ENCODE measurements at places on chromosomes 3 and 15.

DNA sequence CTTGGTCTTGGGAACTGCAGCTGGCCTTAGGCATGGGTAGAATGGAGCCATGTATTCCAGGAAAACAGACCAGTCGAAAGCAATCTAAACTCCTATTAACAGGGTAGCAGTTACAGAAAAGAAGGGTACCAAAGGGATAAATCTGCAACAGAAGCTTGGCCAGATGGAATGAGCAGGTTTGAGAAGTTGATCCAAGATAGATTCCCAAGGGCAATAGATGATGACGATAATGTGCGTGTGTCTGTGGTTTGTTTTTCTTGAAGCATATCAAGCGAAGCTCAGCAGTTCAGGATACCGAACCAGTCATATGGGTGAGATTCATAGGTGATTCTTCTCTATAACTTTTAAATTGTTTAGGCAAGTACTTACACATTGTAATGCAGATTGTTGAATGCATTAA is 203.8 kb upstream of the SEMA6D start:
- DNase-seq, result no peak

GRCh38 chr3:152298393-152299248 is 29.9 kb downstream of the MBNL1 start:
- DNase-seq, result no peak

GRCh38 chr3:188505151-188505550 is 351.2 kb downstream of the LPP start:
- DNase-seq, result no peak

DNA sequence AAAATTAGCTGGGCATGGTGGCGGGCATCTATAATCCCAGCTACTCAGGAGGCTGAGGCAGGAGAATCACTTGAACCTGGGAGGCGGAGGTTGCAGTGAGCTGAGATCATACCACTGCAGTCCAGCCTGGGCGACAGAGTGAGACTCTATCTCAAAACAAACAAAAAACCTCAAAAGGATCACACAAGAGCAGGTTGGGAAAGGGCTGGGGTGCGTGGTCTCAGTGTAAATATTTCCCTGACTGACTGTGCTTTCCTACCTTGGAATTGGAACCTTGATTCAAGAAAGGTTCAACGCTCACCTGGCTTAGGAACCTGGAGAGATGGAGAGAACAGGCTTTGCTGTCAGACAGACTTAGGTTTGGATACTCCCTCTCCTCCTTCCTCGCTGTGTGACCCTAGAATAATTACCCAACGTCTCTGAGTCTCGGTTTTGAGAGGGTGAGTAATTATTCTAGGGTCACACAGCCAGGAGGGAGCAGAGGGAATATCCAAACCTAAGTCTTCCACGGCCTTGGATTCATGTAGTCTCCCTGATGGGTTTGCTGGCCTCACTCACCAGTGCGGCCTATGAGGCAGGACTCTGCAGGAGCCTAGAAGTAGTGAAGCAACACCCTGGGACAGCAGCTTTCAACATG is 24.6 kb downstream of the CYP19A1 start:
- DNase-seq, result no peak

GRCh38 chr15:90451053-90451850 is 63.2 kb downstream of the IQGAP1 start:
- DNase-seq, result no peak

DNA sequence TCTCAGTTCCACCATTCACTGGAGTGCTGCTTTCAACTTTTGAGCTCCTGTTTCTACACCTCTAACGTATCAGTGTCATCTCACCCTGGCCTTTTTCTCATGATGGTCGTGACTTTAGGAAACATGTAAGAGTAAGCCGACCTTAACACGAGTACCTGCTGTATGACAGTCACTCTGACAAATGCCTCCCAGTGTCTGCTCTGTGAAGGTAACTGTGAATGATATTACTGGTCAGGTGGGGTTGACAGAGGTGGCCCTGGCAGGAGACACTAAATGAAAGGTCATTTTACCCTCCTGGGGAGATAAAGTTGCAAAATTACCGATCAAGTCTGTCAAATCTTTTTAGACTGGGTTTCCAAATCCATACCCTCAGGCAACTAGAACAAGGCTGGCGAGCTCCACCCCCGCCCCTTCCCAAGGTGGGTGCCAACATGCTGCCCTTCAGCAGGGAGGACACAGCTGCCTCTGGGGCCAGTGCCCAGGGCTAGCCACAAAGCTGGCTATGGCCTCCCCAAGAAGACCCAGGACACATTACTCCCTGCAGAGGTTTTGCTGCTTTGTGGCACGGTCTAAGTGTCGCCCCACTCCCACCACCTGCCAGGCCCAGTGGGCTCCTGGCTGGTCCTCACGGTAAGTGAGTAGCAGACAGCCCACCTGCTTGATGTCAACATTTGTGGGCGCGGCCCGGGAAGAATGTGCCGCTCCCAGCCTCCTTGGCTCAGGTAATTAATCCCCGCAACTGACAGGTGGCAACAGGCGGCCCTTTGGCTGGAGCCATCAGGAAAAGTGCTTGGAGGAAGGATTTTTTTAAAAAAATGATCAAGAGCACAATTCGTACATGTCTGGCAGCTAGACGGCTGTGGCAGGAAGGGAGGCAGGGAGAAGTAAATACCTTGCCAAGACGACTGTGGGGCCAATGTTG is 211.8 kb downstream of the TP63 start:
- DNase-seq, result no peak

- DNase-seq, result no peak
Measured at GRCh38 chr3:138691351-138691750, 82.8 kb downstream of the FAIM start.

GRCh38 chr3:122294359-122294758 is 30.7 kb upstream of the CSTA start:
- DNase-seq, result no peak

DNA sequence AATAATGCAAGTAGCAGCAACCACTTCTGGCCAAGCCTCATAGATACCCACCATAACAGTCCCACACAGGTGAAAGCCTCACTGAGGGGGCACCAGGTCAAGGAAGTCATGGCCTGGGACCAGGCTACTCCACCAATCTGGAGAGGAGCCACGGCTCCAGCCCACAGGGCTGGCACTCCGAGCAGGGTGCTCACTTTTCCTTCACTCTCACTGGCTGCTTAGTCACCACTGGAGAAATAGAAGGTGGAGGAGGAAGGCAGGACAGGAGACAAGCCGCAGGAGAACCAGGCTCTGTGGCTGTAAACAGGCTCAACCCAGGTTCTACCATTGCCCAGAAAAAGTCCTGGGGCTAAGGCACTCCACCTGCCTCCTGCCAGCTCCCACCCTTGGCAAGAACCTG is 1.2 kb downstream of the USP19 start:
- no peak for DNase-seq

GRCh38 chr3:49942651-49943050 is 2.7 kb downstream of the RBM6 start:
- no peak for DNase-seq

- DNase-seq, result no peak
Measured at GRCh38 chr15:64152507-64153387, 1.2 kb downstream of the SNX22 start.

DNA sequence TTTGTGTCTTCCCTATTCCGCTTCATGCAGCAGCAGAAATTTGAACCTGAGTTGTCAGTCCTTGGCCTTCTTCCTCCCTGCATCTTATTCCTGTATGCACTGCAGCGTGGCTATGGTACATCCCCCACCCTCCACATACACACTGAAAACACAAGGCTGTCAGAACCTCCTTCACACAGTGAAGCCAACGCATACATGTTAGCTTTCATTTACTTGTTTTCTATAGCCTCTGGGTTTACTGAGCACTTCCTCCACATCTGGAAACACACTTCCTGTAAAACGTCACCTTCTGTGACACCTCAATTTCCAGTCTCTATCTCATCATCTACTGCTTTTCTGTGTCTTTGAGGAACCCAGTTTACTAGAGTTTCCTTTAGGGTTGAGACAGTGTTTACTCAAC is 47.0 kb downstream of the SUSD5 start:
- no peak for DNase-seq

GRCh38 chr15:66472176-66472999 is 25.2 kb downstream of the SNAPC5 start:
- DNase-seq, result no peak

- no peak for DNase-seq
Measured at GRCh38 chr3:189344996-189345395, 173.2 kb downstream of the TPRG1 start.

GRCh38 chr3:161253711-161254110 is 32.6 kb downstream of the NMD3 start:
- DNase-seq, result no peak

GRCh38 chr15:92524161-92524560 is 130.5 kb downstream of the ST8SIA2 start:
- DNase-seq, result no peak

DNA sequence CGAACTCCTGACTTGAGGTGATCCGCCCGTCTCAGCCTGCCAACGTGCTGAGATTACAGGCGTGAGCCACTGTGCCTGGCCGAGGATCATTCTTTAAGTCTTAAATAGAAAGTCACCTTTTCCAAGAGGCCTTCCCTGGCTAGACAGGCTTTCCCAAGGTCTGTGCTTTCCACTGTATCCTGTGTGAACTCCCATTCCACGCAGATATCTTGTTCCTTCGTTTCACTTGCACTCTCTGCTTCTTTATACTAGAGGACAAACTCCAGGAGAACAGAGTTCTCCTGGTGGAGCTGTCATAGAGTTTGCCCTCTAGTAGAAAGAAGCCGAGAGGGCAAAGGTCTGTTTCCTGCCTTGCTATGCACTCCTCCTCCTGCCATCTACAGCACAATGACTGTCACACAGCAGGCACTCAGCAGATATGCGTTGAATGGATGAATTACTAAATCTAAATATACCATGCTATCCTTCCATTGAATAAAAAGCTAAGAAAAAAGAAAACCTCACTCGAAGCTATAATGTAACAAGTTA is 211.2 kb downstream of the FOXP1 start:
- DNase-seq, result no peak

GRCh38 chr3:67118635-67119034 is 120.5 kb downstream of the KBTBD8 start:
- no peak for DNase-seq

- DNase-seq, result no peak
Measured at GRCh38 chr3:45003859-45004258, 22.2 kb upstream of the CLEC3B start.

- DNase-seq, result no peak
Measured at GRCh38 chr3:106913111-106913698, 464.0 kb upstream of the CCDC54 start.

DNA sequence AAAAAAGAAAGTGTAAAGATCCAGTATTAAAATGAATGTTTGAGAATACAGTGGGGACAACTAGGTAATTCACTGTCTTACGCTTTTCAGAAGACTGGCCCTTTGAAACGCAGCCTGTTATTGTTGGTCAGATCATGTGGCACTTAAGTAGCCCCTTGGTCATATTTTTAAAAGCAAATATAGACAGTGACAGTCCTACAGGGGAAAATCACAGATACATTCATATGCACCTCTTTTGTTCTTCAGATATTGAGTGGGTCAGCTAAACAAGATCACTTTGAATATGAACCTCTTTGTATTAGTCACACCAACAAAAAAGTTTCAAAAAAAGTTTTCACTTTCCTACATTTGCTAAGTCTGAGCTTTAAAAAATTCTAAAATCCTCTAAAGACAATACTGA is 36.0 kb downstream of the TIGIT start:
- no peak for DNase-seq

- no peak for DNase-seq
Measured at GRCh38 chr3:130341388-130341787, 4.1 kb upstream of the COL6A5 start.

GRCh38 chr3:182149594-182149993 is 437.9 kb downstream of the SOX2 start:
- DNase-seq, result no peak

- DNase-seq, result no peak
Measured at GRCh38 chr15:68025835-68026424, 28.2 kb upstream of the PIAS1 start.

DNA sequence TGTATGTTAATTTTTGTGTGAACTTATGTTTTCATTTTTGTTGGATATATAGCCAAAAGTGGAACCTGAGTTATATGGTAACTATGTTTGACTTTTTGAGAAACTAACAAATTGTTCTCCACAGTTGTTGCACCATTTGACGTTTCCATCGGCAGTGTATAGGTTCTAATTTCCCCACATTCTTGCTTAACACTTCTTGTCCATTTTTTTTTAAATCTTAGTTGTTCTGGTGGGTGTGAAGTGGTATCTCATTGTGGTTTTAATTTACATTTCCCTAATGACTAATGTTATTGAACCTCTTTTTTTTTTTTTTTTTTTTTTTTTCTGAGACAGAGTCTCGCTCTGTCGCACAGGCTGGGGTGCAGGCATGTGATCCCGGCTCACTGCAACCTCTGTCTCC is 8.0 kb downstream of the NISCH start:
- no peak for DNase-seq

DNA sequence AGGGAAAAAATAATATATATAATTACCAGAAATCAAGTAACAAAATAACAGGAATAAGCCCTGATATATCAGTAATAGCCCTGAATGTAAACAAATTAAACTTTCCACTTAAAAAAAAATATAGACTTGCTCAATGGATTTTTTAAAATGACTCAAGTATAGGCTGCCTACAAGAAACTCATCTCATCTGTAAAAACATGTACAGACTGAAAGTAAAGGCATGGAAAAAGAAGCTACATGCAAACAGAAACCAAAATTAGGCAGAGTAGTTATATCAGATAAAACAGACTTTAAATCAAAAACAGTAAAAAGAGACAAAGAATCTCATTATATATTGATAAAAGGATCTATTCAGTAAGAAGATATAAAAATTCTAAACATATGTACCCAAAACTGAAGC is 82.4 kb upstream of the STT3B start:
- DNase-seq, result no peak

- DNase-seq, result no peak
Measured at GRCh38 chr3:192772240-192772894, 45.0 kb upstream of the FGF12 start.

GRCh38 chr3:156687023-156687422 is 12.6 kb downstream of the TIPARP start:
- no peak for DNase-seq

DNA sequence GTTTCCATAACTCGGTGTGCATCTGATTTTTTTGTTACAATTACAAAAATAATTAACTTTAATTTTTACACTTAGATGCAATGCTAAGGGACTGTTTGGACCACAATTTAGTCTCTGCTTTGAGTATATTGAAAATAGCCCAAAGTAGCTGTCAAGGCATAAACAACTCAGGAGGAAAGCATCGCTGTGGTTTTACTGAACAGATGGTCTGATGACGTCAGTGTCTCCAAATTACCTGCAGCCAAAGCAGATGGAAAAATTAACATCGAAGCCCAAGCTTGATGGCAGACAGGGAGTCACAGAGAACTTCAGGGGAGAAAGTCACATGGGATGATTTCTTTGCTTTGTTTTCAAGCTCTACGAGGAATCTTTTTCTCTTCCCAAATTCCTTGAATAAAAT is 83.1 kb upstream of the PLCL2 start:
- no peak for DNase-seq

GRCh38 chr3:184651904-184652303 is 60.0 kb downstream of the MAGEF1 start:
- no peak for DNase-seq

DNA sequence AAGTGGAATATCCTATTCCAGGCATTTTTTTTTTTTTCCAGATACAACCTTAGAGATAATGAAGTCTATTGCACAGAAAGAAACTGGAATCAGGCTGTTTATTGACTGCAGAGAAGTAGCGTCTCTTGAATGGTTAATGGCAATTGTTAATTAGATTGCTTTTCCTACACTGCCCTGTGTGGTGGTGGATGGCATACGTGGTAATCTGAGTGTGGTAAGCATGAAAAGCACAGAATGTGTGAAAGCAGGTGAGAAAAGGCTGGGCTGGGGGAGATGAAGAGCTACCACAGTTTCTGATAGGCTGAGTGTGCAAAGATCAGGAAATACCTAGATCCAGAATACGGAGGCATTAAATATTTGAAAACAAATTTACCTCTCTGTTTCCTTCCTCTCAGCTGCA is 486.3 kb upstream of the TBL1XR1 start:
- DNase-seq, result no peak
